Ovary (tissue), 10 donors: ENCODE measurements at places on chromosomes 2 and 18. TPM values are rescaled to one million over a fixed set of nuclear protein-coding genes. Genes with fewer than 3 reads are reported as not detected.
A peak's percentile ranks its signal among the peaks of the same experiment; 100 is the strongest.

DNA sequence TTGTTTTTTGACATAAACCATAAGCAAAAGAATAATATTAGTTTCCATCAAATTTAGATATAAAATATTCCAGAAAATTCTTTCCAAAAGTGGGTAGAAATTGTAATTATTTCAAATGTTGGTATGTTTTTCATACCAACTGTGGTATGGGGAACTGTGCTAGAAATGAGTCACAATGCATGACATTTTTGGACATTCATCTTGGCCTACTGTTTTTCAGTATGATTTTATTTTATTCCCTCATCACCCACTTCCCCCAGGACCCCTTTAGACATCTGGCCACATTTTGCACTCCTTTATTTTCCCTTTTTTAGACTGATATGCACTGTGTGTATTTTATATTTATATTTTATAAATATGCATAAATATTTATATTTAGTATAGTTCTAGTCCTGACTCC is 97.1 kb downstream of the DPP4 start:
- no peak for DNase-seq

DNA sequence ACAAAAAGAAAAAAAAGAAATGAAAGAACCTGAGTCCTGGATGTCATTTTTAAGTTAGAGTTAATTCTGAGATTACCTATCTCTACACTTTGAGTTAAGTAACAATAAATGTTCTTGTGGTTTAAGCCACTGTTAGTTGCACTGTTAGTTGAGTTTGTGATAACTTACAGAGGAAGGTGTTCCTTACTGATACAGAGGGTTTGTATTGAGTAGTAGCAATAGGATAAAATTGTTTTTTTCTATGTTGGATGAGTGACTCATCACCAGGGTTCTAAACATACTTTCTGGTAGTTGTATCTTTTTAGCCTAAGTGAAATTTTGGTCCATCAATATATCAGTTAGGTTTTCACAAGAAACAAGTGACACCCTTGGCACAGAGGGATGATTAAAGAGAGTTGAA is 4.0 kb upstream of the LCLAT1 start:
- no peak for DNase-seq

DNA sequence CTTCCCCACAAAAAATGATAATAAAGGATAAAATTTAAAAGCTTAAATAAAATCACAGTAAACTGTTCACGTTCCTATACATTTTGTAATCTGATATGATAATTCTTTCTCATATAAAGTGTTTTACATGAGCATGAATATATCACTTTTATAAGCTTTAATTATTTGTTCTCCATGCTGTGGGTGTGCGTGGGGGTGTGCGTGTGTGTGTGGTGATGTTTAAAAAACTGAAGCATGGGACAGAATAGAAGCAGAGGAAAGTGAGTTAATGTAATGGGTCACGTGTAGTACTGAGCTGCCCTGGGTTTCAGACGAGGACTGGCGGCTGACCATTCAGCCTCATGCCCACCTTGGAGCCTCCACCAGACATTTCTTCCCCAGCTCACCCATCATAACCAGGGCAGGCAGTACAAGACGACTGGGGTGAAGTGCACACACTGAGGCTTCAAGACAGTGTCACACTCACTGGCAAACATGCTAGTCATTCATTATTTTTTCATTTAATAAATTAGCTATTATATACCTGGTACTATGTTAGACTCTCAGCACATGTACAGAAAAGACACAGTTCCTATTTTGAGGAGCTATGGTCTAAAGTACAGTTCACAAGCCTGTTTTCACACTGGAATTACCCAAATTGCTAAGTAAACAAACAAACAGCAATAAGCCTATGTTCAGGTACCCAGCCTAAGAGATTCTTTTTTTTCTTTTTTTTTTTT is 97.2 kb upstream of the LPIN2 start:
- DNase-seq: no peak

- DNase-seq: no peak
Observed at GRCh38 chr18:74868461-74868860, 270.8 kb downstream of the ZNF407 start.

DNA sequence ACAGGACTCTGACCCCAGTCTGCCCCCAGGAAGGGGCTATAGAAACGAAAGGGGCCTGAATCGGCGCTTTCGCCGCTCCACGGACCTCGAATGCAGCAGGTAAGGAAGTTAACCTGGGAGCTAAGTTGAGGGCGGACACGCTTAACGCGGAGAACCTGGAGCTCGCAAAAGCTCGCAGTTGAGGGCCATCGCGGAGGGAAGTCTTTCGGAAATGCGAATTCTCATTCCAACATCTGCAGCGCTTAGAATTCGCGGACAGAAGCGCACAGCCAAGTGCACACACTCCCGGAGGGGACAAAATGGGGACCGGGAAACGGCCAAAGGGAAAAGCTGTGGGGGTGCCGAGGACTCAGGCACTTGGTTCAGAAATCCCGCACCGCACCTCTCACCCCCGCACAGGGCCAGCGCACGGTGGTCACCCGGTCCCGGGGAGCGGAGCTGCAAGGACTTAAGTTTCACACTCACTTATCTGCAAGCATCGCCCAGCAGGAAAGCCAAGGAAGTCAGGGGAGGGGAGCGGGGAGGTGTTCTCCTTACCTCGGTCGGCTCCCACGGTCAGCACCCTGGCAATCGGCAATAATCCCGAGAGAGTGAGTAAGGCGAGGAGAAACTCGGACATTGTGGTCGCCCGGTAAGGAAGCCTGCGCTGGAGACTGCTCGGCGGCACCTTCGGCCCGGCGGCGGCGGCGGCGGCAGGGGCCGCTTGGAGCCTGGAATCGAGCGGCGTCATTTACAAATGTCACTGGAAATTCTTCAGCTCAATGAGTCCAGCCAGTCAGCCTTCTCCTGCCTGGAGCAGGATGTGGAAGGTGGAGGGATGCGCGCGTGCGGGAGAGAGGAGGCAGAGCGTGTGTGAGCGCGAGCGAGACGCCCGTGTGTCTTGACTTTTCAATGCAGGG is 456 bp downstream of the LRP1B start:
- peak; percentile 36 for DNase-seq

GRCh38 chr2:178949584-178949983 is 100.4 kb downstream of the CCDC141 start:
- no peak for DNase-seq

DNA sequence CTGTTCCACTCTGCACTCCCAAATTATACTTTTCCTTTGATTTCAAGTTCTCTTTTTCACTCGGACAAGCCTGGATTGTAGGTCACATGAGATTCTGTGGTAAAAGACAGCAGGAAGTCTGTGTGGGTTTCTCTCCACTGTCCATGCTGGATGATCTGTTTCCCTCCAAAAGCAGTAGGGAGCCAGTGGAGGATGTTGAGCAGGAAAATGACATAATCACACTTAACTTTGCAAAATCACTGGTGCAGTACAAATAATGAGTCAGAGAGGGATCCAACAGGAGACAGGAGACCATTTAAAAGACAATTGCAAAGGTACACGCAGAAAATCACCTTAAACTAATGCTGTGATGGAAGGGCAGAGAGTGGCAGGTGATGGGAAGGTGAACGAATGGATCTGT is 301.3 kb downstream of the ZNF407 start:
- no peak for DNase-seq

Gene TCF23
- 8.4 TPM for total RNA-seq

Gene MAP3K19
- total RNA-seq: 1.5 TPM
